Brain (organoid and tissue), 16 donors: ENCODE measurements at places on chromosomes 3 and 15.

- peak; percentile 44 for DNase-seq
Observed at GRCh38 chr3:58625196-58625824, 41.3 kb downstream of the FAM3D start.

GRCh38 chr3:172201136-172201869 lies 161.9 kb downstream of the FNDC3B start:
- peak; percentile 72 for DNase-seq

DNA sequence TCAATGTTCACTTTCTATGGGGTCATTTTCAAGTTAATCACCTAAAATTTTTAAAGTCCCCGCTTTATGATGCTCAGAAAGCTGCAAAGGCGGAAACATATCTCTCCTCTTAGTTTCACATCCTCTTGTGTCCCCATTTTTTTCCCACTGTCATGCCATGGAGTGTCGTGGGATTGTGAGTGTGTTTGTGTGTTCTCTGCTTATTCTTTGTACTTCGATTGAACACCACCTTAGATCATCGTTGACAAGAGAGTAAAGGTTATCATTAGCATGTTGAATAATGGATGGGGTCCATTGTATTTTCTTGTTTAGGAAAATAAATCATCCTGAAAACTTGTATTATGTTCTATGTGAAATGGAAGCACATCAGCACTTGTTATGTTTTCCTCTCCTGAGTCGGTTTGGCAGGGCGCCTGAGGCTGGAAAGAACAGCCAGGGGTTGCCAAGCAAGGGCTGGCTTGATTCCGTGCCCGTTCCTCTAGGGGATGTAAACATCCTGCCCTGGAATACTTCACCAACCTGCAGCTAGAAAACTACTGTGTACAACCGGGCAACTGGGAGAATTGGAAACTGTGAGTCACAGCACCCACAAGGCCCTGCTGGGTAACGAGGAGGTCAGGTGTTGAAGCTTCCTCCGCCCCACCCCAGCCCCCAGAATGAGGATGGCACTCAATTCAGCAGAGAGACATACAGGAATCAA lies 67.2 kb downstream of the EIF4E3 start:
- peak; percentile 67 for DNase-seq

DNA sequence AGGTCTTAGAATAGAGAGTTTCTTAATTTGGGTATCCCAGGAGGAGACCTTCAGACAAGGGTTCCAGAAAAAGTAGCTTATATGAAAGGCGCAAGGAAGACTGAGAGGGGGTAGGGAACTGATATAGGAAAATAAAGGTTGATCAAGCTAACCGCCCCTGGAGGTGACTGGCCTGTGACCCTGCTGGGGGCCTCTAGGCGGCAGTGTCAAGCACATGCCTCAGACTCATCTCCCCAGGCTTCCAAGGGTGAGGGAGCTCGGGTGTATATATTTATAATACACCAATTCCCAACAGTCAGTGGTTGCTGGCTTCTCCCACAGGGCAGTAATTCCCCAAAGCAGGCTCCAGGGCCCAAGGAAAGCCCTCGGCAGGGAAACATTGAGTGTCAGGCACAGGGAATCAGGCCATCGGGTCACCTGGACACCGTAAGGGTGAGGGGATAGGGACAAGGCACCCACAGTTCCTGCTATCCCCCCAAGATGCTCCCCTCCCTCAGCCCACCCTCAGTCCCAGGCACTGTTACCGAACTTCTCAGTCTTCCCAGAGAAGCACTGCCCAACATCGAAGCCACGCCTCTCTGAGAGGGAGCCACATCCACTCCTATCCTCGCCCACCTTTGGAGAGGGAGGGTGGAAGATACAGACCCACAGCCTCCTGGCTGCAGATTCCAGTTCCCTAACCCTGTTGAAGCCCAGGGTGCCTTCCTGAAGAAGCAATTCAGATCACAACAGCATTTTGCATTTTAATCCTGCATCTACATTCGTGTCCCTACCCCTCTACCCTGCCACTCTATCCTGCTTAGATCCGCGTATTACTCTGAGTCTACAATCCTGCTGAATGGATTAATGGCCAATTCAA lies 19.5 kb upstream of the CAV3 start:
- no peak for DNase-seq

DNA sequence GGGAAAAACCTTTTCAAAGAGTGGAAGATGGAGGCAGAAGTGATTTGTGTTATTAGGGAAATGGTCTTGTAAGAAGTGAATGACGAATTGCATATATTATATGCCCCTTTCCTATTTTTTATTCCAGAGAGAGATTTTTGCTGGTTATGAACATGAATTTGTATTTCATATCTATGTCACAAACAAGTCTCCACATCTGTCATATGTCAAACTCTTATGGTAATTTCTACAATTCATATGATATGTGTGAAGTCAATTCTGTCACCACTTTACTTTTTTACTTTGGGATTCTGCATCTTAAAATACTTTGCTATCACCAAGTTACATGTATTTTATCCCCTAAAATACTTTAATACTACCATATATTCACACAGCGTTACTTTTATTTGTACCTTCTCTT lies 594.2 kb upstream of the ARPP21 start:
- DNase-seq, result no peak

DNA sequence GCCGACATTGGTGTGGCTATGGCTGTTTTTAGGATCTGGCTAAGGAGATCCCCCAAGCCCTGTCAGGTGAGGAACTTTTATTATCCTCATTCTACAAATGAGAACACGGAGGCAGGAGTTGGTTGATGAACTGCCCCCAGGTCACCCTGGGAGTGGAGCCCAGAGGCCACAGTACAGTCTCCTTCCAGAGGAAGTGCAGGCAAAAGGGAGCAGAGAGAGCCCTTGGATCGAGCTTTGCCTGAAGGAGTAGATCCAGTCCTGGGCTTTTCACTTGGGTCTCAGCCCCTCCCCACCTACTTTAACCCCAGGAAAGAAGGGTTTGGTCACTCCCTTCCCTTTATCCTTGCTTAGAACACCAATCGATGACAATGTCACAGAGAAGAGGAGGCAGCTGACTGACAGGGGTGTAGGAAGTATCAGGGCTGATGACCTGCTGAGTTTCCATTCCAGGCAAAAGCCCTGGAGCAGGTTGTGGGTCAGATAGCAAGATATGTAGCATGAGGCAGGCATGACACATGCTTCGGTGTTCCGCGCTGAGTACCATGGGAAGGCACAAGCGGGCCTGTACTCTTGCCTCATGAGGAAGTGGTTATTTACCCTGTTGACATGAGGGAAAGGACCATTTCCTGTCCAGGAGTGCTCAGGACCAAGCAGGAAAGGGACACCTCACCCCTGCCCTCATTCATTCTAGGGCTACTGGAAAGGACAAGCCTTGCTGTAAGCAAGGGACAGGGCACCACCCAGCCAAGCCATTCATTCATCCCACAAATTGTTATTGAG lies 5.8 kb upstream of the PLA2G4D start:
- DNase-seq, result no peak

GRCh38 chr3:159059395-159059794 lies 257.5 kb downstream of the MFSD1 start:
- no peak for DNase-seq

- no peak for DNase-seq
Observed at GRCh38 chr3:179151474-179151873, 3.3 kb downstream of the PIK3CA start.

DNA sequence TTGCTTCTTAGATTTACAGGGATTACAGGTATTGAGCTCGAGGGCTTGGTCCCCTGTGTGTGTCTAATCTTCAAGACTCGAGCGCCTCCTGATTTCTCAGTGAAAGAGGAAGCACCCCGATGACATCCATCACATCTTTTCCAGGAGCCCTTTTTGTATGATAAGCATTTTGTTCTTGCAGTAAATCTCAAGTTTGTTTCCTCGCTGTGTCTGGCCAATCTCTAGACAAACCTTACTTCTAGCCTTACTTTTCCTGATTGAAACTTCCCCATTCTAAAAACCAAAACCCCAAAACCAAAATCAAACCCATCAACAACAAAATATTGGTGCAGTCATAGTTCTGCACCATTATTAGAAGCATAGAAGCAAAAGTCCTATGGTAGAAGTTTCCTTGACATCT lies 286.0 kb downstream of the NFKBIZ start:
- no peak for DNase-seq

- DNase-seq, result peak; percentile 14
Observed at GRCh38 chr3:99808163-99808794, 9.4 kb upstream of the CMSS1 start.

DNA sequence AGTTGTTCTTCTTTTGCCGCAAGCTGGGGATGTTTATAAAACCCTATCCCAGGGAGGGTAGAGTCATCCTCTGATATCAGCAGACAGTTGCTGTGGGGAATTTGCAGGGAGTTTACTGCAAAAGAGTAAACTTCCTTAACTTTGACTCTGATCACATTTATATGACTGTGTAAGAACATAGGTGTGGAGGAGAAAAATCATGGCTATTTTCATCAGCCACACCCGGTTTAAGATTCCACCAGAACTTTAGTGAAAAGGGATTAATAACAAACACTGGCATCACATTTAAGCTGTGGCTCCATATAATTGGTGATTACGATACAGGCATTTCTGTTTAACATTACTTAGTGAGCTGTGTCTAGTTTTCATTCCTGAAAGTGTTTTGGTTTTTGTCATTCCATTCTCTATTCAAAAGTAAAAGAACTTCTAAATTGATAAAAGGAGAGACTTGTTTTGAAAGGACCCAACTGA lies 143.1 kb downstream of the MYLK start:
- no peak for DNase-seq

DNA sequence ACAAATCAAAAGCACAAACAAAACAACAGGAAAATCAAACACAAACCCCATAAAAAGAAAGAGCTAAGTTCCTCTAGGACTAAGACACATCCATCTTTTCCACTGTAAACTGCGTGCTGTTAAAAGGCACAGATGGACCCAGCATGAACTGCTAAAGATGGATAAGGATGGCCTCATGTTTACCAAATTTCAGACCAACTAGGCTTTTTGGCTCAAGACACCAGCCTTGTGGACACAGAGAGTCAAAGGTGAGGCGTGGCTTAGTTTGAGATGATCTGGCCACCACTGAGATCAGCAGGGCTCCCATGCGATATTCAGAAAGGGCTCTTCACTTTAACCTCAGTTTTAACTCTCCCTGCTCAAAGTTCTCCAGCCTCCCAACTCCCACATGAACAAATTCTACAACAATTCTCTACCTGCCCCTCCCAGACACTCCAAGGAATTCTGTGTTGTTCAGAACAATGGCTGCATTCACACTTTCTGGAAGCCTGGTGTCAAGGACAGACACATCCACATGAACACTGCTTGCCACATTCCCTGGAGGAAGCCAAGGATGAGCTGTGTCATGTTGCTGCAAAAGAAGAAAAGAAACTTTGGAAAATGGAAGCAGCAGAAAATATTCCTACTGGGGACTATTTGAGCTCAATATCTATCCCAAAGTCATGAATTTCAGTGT lies 198.4 kb upstream of the LRRN1 start:
- no peak for DNase-seq

DNA sequence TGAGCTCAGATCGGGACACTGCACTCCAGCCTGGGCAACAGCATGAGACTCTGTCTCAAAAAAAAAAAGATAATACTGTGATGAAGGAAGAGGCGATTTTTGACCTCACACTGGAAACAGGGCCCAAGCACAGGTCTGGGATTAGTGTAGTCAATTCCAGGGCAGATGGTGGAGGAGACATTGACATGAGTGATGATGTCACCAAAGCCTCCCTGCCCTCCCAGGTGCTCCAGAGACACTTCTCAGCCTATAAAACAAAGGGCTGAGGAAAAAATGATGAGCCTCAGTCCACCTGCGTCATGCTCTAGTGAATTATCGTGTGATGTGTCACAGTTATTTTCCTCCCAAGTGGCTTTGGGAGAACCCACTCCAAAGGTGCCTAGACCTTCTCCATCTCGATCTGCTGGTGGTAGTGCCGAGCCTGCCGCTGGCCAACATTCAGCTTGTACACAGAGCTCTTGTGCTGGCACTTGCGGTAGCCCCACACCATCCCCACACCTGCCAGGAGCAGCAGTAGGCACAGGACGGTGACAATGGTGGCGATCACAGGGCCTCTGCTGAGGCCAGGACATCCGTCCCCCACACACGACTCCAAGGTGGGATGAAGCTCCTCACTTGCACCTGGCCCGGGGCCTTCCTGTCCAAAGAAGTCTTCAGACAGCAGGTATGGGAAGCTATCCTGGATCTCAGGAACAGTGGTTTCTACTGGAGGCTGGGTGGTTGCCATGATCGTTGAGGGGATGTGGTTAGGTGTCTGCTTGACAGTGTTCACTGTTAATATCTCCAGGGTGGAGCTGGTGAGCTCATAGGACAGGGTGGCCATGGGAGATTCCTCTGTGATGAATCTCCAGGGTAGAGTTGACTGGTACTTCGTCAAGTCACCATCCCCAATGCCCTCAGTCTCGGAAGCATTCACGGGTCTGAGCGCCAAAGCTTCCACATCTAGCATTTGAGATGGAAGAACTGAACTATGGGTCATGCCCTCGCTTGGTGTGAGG lies 38.8 kb downstream of the CRTAP start:
- DNase-seq, result no peak

- DNase-seq, result no peak
Observed at GRCh38 chr3:8656240-8656639, 11.6 kb upstream of the SSUH2 start.

- no peak for DNase-seq
Observed at GRCh38 chr3:154345422-154346122, 21.3 kb upstream of the DHX36 start.

DNA sequence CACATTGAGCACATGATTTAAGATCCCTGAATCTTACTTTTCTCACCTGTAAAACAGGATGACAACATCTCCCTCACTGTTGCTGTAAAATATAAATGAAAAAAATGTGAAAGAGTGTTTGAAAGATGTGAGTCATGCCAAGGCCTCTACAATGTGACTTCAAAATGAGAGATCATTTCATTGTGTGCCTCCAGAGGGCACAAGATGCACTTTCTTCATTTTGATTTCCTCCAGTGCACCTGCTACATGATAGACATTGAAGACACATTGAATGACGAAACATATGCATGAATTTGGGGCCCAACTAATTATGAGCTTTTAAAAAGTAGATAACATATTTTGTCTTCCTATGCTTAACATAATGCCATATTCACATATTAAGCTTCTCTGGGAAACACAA lies 170.3 kb downstream of the MOBP start:
- no peak for DNase-seq

DNA sequence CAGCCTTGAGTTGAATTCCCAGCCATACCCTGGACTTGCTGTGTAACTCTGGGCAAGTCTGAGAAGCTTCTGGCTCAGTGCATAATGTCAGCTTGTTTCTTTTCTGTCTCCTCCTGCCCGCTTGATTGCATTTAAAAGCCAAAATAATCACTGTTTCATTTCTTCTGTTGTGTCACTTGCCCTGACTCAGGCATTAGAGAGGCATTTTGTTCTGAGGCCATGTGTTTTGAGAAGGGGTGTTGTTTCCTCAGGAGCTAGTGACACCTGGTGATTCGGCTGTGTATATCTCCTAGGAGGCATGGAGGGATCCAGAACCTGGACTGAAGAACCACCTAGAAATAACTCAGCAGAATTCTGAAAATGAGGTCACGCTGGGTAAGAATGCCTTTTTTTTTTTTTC lies 16.0 kb downstream of the WDR73 start:
- no peak for DNase-seq

DNA sequence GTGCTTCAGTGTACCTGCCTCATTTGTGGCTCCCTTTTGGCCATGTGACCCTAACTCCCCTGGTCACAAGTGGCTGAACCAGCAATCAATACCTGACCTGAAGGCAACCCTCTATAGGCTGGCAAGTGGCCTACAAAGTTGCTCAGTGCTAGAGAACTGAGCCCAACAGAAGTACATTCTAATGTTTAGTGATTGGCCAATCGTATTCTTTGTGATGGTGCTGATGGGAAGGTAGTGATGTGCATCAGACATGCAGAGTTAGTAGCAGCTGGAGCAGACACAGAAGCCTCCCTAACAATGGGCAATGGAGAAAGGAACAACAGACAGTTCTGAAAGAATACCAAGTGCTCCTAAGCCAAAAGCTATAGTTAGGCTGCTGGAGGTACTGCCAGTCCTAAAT lies 10.4 kb upstream of the ATOSA start:
- DNase-seq, result no peak
